ENCODE measurements at places on chromosomes 5 and 9.

DNA sequence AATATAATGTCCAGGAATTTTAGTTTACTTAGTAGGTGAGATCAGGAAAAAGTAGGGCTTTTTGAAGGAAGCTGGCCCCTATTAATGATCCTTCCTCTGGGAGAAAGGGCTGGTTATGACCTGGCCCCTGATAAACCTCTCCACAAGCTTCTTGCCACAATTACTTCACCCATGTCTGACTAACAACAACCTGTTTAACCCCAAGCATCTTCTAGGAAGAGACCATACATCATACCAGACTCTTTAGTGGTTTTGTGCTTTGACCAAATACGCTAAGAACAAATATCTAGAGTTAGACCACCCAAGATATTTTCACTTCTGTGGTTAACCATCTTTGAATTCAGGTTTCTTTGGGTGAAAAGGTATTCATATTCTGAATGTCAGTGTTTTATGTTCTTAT, 174.0 kb upstream of the SLC27A6 start:
- no peak for DNase-seq

DNA sequence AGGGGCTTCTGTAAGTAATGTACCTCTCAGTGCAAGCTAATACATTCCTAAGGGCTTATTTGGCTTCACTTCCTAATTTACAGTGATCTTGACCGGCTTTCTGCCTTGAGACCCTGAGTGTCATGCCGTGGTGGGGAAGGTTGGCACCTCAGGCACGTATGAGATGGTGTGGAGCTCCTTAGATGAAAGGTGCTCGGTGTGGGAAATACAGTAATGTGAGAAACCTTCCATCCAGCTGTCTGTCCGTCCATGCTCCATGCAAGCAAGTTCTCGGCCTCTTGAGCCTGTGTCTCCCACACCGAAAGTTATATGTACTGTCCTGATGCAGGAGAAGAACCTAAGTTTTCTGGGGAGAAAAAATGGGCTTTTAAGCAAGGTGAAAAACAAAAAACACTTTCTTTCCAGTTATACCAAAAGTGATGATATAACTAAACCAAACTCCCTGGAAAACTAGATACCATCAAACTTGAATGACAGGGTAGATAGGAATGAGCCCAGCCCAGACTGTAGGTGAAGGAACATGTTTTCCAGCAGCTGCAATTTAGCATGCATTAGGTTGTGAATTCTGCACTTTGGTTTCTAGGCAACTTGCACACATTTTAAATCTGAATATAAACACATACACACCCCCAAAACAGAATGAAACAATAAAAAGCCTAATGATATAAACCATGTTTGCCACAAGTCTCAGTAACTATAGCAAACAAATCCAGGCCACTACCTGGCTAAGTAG, 279.6 kb downstream of the FANCC start:
- DNase-seq = no peak

DNA sequence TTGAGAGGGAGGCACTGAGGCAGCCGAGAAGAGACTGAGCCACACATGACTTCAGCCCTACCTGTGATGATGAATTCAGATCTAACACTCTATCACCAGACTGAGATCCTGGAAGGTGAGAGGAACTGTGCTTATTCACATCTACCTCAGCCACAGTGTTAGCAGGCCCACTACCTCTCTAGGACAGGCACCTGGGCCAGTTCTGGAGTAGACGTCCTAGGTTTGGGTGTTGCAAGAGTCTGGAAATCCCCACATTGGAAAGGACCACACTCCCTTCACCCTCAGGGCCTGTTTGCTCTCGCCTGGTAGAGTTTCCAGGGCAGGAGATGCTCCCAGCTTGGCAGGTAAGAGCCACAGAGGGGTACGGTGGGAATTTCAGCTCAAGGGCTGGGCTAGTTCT, 113.8 kb upstream of the CCL21 start:
- no peak for DNase-seq

- no peak for DNase-seq
Measured at GRCh38 chr5:115384587-115385375, 88.3 kb upstream of the CCDC112 start.

- no peak for DNase-seq
Measured at GRCh38 chr5:168377525-168377924, 86.1 kb downstream of the WWC1 start.

Data from AG08395 (cell line).